Stimulated activated CD4-positive, alpha-beta T cell treated with anti-CD3 and anti-CD28 coated beads, Interleukin-12 subunit alpha, Interleukin-12 subunit beta, amount 100 ng/mL, for 4 hours (primary cell): ENCODE measurements at places on chromosomes 3 and 15.

DNA sequence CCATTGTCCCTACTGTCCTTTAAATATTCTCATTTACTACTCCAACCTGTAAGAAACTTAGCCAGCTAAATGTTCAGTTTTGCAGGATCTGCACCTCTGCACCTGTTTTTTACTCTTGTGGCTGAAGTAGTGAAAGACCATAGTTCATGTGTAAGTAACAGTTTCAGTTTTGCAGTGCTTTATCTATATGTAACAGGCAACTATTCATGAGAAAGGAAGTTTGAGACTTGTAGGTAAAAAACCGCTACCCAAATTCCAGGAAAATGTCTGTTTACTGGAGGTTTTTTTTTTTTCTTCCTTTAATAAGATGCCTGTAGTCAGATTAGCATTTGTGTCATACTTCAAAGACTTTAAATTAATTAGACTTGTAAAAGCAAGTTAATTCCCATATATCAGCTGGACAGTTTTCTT is 25.4 kb upstream of the MBNL1 start:
- no peak for DNase-seq

- no peak for DNase-seq
These were observed 103.6 kb downstream of the APBA2 start for GRCh38 chr15:28989239-28989830.

DNA sequence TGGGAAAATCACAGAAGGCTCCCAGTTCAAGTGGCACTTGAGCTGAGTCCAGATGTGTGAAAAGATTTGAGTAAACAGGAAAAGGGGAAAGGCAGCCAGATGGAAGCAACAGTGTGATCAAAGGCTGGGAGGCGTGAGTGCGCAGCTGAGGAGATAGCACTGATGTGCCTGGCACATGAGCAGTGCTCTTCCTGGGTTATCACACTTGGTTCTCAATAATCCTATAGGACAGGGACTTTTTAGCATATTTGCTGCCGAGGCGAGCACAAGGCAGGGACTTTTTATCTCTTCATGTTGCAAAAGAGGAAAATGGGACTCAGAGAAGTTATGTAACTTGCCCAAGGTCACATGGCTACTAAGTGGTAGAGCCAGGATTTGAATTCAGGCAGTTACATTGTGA is 39.6 kb downstream of the CORO2B start:
- DNase-seq: no peak

DNA sequence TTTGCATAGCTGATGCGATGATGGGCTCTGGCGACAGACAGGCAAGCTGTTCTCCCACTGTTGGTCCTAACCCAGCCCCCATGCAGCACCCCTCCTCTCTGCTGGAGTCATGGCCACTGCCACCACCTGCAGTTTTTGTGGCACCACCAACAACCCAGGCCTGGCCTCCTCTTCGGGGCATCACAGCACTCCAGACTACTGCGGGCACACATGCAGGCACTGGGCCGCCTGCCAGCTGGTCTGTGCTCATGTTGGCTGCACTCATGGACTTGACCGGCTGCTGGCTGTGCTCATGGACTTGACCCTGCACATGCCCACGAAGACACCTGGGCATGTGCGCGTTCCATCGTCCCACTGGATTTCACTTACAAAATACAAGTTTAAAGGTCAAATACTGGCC is 130.9 kb upstream of the TMEM108 start:
- no peak for DNase-seq

- DNase-seq: no peak
These were observed 305.9 kb downstream of the CHL1 start for GRCh38 chr3:502486-502885.

DNA sequence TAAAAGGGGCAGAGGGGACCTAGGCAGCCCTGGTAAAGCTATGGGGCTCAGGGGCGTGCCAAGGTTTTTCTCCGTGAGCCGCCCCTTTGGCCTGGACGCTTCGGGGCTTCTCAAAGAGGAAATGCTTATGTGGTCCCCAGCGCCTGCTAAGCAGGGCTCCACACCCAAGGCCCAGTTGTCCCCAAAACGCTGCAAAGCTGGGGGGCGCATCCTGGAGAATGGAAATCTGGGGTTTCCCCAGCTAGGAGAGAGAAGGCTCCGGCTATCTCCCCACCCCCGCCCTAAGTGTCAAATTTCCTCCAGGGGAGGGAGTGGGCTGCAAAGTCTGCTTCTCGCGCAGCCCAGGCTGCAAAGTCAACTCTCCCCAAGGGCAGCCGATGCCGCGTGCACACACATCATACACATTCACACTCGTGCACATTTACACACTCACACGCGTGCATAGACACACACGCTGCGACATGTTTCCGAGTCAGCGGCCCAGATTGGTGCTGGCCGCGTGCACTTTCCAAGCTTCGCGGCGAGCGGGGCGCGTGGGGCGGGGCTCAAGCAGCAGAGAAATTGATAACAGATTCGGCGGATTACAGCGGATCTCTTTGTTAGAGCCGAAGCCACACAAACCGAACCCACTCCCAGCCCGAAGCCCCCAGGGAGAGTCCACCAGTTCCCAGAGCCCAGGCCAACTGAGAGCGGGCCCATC is 4.5 kb downstream of the WNT5A start:
- DNase-seq: no peak

GRCh38 chr15:52749258-52749657 is 40.9 kb downstream of the ONECUT1 start:
- DNase-seq: no peak
